ENCODE measurements at places on chromosomes 13 and 19.

DNA sequence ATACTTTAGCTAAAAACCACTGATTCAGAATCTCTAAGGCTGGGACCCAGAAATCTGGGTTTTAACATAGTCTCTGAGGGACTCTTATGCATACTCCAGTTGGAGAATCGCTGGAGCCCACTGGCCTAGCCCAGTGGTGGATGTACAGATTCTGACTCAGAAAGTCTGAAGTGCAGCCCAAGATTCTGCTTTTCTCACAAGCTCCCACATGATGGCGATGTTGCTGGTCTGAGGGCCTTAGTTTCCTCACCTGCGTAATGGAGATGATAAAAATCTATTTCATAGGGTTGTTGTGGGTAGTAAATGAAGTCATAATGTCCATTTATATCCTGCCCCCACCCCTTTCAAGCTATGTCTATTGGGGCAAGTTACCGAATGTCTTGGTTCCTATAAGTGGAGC lies 7.7 kb upstream of the CDADC1 start:
- DNase-seq = no peak

- DNase-seq = no peak
Measured at GRCh38 chr19:42397263-42398166, 7.4 kb upstream of the CNFN start.

DNA sequence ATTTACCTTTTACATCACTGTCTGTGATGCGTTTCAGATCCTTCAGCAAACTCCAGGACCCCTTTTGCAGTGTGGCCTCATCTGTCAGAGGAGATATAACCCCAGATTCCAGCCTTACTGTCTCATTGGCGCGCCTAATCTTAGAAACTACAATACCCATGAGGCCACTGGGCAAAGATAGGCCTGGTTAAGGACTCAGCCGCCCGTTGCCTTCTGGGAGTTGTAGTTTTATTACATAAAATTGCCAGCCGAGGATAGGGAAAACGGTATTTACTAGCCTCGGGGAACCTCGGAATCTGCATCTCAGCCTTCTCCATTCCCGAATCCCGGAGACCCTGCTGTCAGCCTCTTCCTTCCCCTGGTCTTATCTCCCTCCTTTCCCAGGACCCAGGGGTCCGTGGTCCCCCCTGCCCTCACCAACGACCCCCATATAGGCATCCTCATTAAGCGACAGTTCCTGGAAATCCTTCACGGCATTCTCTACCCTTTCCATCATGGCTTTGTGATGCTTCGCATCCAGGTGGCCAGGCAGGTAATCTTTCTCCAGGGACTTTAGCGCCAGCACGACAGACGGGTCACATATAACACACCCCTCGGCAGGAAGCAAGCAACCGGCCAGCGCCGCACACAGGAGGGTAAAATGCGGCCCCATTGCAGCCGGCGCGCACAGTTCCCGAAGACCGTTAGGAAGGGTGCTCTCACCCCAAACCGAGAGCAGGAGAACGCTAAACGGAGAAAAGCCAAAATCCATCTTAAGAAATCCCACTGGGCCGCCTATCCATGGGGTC lies 1.3 kb downstream of the IZUMO1 start:
- DNase-seq = peak; percentile 27

DNA sequence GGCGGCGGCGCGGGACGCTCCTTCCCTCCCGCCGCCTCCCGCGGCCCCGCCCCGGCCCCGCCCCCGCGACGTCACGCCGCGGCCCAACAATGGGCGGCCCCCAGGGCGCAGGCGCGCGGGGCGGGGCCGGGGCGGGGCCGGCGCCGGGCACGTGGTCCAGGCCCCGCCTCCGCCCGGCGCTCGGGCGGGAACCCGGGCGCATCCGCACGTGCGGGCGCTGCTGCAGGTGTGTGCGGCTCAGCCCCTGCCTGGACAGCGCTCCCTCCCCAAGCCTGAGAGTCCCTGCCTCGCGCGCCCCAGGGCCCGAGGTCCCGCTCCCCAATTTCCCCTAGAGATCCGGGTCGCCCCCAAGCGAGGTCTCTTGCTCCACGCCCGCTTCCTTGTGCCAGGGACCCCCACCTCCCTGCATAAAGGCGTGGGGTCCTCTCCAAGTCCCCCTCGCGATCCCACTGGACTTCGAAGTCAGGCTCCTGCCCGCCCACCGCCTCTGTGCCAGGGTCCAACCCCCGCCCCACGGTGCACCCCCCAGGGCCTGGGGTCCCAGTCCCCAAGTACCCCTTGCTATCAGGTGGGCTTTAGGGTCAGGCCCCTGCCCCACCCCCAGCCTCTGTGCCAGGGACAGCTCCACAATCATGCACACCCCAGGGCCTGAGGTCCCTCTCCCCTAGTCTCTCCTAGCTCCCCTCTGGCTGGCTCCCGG lies at the start of gene MEX3D:
TSS of gene MEX3D (minus strand) at position 6 of the 700 bp plus-strand sequence. CDS start 267 bp downstream, outside the sequence.
- DNase-seq = peak; percentile 77

DNA sequence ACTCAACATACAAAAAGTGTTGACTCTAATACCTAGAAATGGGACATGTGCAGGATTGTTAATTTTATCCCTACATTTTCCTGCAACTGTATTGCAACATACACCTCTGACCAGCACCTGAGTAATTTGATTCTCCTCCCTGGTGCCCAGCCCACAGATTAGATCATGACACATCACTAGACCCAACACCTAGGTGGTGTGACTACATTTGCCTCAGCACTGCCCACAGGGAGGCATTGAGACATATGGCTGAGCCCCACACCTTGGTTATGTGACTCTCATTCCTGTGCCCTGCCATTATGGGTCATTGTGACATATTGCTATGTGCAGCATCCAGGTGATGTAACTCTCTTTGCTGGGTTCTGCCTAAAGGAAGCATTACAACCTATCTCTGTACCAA lies 13.2 kb upstream of the ZNF254 start:
- DNase-seq = no peak
